Sciatic nerve (tissue), 2 donors: ENCODE measurements at places on chromosomes 5 and 9. TPM values are rescaled to one million over a fixed set of nuclear protein-coding genes. Genes with fewer than 3 reads are reported as not detected.

DNA sequence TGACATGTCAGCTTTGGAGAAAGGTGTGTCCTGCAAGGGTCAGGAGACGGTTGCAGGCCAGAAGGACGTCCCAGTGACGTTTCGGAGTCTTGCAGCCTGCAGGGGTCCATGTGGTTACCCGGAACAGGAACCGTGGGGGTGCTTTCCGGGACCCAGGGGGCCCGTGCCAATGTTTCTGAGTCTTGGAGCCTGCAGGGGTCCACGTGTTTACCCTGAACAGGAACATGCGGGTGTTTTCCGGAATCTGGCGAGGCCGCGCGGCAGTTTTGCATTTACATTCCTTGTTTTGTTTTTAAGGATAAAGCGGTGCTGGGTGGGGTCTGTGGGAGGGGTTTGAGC is 30.6 kb downstream of the NKD2 start:
- DNase-seq: no peak

Gene PLCXD3
- 4.2 TPM for total RNA-seq

Gene HCN1
- total RNA-seq: 37.3 TPM

DNA sequence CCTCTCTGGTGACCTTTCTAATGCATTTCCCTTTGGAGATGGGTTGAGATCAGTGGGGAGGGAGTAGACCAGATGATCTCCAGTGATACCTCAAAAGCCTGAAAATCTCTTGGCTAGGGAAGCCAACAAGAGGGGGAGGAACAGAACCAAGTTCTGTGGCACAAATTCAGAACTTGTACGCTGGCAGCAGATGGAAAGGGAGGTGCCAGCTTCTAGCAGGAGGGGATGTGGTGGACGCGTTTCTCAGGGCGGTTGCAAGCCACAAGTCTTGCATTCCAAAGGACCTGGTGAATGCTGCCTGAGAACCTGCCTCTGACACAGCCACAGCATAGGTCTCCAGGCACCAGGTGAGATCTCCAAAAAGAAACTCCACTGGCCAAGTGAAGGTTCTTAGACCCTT is 13.4 kb downstream of the SLIT3 start:
- no peak for DNase-seq

GRCh38 chr9:115135821-115136778 is 18.1 kb upstream of the TNC start:
- DNase-seq: no peak

DNA sequence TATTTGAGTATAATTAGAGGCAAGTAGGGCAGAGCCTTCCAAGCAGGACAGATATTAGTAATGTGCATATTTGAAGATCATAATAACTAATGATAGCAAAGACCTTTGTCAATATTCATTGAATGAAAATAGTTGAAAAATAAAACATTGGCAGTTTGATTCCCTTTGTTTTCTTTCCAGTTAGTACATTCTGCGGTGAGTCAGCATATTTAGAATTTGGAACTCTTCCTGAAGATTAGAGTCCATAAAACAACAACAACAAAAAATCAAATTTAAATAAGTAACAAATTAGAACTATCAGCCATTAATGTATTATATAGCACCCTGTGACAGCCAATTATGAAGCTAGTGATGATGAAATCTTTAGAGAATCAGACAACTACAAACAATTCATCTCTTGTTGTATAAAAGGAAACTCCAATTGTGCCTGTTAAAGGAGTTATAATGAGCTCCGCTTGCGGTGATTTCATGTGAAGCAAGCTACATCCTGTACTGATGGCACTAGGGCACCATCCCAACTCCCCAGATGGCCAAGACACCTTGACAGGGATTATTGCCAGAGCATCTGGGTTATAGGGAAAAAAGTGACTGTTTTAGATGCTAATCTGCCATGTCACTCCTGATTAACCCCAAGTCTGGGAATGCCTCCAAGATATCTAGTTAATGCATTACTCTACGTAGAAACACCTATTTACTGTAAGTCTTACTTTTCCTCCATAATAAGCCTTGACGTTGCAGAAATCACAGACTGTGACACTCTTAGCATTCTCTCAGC is 6.8 kb downstream of the IFNA8 start:
- DNase-seq: no peak

Gene CCDC192
- 1.2 TPM for total RNA-seq

DNA sequence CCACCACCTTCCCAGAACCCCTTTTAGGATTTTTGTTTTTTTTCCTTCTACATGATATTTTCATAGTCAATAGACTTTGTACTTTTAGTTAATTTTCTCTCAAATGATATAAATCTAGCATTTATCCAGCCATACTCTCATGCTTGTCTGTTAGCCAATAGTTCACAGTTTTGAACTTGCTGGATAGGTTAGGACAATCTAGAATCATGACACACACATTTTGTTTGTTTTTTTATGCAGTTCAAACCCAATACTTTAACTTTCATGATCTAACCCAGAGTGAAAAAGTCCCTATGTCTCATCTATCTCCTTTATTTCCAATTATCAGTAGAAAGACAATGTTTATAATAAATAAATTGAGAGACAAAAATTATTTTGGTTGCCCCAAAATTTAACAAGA is 509.7 kb upstream of the DMAC1 start:
- no peak for DNase-seq

Gene DUSP1
- 296 TPM for total RNA-seq

DNA sequence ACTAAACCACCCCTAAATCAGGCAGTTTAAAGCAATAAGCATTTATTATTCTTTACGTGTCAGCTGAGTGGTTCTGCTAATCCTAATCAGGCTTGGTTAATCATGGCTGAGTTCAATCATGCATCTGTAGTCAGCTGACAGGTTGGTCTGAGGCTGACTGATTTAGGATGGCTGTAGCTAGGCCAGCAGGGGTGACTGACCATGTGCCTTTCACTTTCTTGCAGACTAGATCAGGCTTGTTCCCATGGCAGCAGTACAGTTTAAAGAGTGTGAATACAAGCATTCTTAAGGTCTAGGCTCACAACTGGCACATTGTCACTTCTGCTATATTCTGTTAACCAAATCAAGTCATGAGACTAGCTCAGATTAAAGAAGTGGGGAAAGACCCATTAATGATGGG is 16.1 kb upstream of the MPDZ start:
- DNase-seq: no peak

DNA sequence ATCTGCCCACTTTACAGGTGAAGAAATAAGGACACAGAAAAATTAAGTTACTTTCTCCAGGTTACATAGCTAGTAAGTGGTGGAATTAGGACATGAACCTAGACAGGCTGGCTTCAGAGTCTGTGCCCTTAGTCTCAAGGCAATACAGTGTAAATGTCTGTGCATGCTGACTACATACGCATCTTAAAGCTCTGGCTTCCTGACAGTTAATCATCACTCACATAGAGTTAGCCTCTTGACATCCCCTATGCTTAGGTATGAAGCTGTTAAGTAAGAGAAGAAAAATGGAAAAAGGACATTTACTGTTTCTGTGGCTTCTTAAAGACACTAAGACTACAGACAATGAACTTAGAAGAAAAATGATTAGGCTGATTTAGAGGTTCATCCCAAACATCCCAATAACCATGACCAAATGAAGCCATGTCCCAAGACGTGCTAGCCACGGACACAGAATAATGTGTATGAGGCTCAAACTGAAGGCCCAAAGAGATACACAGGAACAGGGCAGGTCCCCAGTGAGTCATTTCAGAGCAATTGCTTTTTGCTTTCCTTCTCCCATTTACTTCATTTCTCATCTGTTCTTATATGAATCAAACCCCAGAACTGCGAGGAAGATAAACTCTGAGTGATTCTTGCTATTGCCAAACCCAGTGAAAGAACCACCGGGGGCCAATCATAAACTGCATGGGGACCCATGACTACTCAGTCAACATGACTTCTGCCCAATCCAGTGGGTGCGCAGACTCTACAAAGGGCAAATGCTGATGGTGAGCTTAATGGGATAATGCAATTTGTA is 100.0 kb upstream of the IFNK start:
- no peak for DNase-seq

Gene DMGDH
- total RNA-seq: 8.0 TPM

DNA sequence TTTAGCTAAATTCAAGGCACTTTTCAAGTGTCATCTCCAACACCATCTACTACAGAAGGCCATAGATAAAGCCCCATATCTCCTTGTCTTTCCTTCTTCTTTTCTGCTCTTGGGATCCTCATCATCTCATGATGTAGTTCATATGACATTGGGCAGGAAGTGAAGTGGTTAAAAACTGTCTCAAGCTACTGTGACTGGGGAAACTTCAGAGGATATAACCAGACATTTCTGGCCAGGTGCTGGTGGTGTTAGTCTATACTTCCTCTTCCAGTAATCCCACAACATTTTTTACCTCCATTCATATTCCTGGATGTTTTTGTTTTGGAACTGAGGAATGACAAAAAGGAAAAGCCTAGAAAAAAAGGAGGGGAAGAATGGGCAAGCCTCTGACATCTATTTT is 188.7 kb downstream of the LURAP1L start:
- no peak for DNase-seq

Gene SPINK6
- total RNA-seq: not detected

- DNase-seq: peak; percentile 81
Measured at GRCh38 chr9:129436751-129437625, 183.9 kb downstream of the C9orf50 start.

DNA sequence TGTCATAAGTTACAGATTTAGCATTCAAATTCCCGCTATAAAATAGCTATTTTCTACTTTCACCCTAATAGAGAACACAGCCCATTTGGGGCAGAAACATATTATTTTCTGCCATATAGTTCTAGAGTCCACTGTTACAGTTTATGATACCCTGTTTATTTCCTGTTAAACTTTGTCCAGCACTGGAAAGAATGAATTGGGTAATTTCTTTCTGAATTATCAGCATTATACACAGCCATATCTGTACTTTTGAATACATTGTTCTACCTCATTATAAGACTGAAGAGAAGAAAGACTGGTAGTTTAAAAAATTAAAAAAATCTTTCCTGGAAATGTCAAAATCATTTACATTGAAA is 332.1 kb downstream of the DIRAS2 start:
- DNase-seq: no peak

- DNase-seq: no peak
Measured at GRCh38 chr9:108961151-108961550, 27.0 kb downstream of the ABITRAM start.

DNA sequence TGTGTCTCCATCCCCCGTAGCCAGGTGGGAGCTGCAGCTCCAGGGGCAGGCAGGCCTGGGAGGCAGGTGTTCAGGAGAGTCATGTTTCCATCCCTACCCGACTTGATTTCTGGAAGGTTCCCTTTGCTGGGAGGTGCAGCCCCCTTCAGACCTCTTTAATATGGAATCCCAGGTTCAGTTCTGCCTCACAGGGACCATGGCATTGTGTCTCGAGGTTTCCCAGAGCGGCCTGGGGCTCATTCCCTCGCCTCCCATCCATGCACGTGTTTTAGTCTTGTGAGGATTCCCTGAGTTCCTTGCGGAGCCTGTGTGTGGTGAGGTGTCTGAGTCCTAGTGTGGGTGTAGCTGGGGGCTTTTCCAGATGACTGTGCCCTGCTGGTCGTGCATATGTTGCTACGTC is 16.5 kb upstream of the AHRR start:
- DNase-seq: peak; percentile 30

GRCh38 chr9:130470269-130470668 is 25.5 kb downstream of the ASS1 start:
- no peak for DNase-seq

DNA sequence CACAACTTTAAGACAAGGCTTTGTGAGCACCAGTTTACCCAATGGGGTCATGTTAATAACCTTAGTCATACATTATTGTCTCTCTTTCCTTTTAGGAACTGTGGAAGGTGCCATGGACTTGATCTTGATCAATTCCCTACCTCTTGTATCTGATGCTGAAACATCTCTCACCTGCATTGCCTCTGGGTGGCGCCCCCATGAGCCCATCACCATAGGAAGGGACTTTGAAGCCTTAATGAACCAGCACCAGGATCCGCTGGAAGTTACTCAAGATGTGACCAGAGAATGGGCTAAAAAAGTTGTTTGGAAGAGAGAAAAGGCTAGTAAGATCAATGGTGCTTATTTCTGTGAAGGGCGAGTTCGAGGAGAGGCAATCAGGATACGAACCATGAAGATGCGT is 48.7 kb downstream of the TEK start:
- no peak for DNase-seq

DNA sequence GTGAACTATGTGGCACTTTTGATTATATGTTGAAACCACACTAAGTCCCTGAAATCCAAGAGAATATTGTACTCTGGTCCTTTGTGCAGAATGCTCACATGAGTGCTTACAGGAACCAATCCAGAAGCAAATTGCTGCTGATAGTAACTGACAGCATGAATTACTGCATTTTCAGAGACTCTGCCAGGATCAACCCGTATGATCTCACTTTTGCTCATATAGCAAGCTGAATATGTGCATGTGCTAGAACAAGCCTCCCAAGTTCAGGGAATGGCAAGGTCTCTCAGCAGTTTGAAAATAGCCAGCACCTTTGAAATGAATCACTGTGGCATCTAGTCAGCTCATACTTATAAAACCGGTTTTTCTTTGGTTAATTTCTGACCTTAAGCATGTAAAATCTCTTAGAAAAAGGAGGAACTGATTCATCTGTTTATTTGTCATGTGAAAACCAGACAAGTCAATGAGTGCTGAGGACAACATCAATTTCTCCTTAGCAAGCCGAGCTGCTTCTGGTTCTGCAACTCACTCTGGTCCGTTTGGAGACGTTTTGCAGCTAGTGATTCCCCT is 215.7 kb upstream of the ELL2 start:
- DNase-seq: no peak

DNA sequence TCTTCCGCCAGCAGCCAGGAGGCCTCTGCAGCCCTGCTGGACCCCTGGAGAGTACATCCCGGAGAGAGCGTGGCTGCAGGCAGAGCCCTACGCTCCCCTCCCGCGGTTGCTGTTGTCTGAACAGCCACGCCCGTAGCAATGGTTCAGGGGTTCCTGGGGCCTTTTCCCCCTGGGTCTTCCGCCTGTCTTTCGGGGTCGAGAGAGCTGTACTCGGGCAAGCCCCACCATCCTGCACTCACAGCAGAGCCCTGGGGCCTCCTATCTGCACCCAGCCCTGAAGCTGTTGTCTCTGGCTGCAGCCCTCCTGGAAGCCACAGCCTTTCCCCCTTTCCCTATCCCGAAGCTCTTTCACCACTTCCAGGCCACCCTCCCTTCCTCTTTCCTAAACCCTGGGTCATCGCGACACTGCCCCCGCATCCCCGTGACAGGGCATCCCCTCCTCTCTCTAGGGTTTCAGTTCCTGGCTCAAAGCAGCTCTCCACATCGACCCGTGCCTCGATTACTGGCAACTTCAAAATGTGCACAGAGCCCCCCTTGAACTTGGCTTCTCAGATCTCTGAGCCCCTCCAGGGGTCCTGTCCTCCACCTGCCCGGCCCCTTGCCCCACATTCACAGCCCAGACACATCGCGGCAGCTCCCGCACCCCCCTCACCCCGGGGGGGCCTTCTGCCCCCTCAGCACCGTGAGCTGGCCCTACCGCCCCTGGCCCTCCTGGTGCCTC is 43.9 kb upstream of the CEP72 start:
- DNase-seq: peak; percentile 38

DNA sequence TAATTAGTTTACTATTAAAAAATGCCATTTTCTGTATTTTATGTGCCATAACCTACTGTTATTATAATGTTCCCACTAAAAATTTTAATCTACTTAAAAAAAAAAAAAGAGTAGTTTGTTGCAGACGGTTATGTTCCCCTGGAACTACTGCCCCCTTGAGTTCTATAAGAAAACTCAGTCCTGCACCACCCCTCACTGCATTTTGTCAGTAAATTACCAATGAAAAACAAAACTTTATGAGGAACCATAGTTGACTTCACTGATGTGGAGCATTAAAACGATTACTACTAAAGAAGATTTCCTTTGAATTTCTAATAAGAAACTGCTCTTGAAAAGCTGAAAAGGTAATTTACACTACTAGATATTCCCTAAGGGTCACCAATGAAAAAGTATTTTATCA is 288.7 kb downstream of the FBXL17 start:
- no peak for DNase-seq

Gene SIT1
- 0.67 TPM for total RNA-seq

Gene LHX2
- not detected for total RNA-seq
